Ovary (tissue), 10 donors: ENCODE measurements at places on chromosomes 5 and 9. TPM values are rescaled to one million over a fixed set of nuclear protein-coding genes. Genes with fewer than 3 reads are reported as not detected.

- no peak for DNase-seq
These were observed 87.4 kb upstream of the GNA14 start for GRCh38 chr9:77735494-77735893.

- DNase-seq, result no peak
These were observed 59.2 kb upstream of the ADAMTS2 start for GRCh38 chr5:179404321-179405053.

PAM gene
- 235 TPM for total RNA-seq

DNA sequence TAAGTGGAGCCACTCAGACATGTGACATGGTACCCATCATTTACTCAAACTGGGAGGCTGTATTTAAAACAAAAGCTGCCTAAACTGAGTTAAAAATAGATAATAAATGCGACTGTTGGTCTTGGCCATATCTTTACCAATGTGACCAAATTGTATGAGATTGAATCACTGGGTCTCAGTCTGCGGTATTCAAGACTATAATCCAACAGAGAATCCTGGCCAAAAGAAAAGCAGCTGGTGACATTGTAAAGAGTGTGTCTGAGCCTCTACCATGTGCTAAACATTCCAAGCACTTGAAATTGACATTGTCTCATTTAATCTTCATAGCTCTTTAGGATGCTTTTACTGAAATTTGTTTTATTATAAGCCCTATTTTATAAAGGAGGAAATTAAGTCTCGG, 282.6 kb downstream of the ZNF608 start:
- no peak for DNase-seq

- no peak for DNase-seq
These were observed 30.0 kb downstream of the TRIM32 start for GRCh38 chr9:116717150-116717549.

- DNase-seq, result no peak
These were observed 6.6 kb downstream of the SLC46A2 start for GRCh38 chr9:112884101-112884500.

DNA sequence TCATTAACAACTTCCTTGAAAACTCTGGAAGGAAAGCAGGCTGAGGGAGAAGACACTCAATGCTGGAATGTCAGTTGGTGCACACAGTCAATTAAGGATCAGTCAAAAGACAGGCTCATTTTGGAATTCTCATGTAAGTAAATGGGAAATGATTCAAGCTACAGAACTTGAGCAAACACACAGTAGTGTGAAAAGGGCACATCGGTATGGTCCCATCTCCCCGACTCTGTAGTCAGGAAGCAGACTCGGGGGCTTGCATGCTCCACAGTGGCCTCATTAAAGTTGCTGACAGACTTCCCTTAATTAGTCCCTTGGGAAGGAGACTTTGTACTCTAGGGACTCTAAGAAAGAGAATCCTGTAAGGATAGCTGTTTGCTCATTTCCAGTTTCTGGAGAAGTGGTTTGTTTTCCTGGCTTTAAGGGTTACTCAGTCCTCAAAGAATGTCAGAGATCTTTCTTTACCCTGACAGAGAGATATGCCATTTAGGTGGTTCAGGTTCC, 339.2 kb downstream of the ADAMTS6 start:
- no peak for DNase-seq

DNA sequence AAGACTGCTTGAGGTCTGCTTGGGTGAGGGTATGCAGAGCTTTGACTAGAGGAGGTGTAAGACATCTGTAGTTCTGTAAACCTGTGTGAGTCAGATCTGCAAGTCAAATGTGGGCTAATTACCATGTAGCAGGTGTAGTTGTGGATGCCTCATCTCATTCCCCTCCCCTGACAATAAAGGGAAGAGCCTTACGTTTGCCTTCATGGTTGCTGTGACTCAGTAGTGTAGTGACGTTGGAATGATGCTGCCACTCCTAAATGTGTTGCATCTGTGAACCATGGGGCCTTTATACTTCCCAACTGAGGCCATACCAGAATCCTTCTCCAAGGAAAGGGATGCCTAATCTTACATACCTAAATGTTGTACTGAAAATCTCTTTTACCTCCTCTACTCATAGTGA, 26.0 kb downstream of the PRDM6 start:
- no peak for DNase-seq

DNA sequence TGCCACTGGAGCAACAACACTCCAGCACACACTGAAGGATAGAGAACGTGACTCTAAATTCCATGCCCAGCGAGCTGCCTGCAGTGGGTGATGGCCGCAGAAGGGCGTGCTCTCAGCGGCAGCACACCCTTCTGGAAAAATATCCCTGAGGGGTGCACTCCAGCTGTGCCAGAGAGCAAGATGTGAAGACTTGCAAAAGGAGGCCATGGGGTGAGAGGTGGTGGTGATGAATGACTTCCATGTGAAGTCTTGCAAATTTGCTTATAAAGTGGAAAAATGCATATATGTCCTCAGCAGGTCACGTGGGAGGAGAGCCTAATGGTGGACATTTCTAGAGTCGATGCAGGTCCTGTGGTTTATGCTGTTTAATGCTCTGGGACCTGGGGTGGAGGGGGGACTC, 39.8 kb upstream of the COL5A1 start:
- DNase-seq, result no peak

NPDC1 gene
- total RNA-seq, result 36.1 TPM

GRCh38 chr5:1111241-1111726, 579 bp downstream of the SLC12A7 start:
- DNase-seq, result peak; percentile 45

DNA sequence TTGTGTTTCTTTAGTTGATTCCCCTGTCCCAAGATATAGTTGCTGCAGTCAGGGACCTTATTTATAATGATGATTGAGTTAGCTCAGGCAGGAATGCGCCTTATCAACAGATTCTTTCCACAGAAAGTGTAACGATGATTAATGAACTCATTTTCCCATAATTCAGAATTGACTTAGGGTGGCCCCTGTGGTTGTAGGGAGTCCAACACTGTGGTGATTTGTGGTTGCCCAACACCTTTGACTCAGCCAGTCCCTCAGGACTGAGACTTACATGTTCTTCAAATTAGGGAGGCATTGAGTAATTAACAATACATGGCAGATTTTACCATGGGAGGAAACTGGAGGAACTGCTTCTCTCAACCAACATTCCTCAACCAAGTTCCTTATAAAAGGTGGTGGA, 221.9 kb downstream of the GABRG2 start:
- no peak for DNase-seq

- DNase-seq, result no peak
These were observed 417.3 kb downstream of the RASEF start for GRCh38 chr9:82645600-82645999.

PKD2L2 gene
- total RNA-seq, result not detected

DNA sequence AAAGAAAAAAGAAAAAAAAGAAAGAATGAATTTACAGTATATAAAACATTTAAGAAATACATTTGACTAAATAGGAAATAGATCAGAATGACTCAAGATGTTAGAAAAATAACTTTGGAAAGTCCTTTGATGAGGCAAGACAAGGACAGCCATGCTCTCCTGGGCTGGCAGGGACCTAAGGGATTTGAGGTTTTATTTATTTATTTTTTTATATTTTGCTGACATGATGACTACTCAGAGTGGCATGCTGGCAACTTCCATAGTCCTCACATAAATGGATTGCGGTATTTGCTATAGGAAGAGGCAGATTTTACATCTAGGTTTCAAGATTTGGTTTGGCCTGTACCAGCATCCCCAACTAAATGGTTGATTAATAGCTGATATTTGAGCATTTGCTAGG, 17.7 kb downstream of the SLC28A3 start:
- DNase-seq, result no peak
